ENCODE measurements at places on chromosomes 4 and X. TPM values are rescaled to one million over a fixed set of nuclear protein-coding genes. Genes with fewer than 3 reads are reported as not detected.
A peak's percentile ranks its signal among the peaks of the same experiment; 100 is the strongest.

- DNase-seq: peak; percentile 46
Measured at GRCh38 chr4:177308847-177309521, 690 bp upstream of the NEIL3 start.

The DNAAF6 gene
- not detected for total RNA-seq

GRCh38 chr4:124685851-124686250, 26.7 kb downstream of the ANKRD50 start:
- no peak for DNase-seq

The NPY1R gene
- not detected for total RNA-seq

The ARFIP1 gene
- total RNA-seq: 3.0 TPM

DNA sequence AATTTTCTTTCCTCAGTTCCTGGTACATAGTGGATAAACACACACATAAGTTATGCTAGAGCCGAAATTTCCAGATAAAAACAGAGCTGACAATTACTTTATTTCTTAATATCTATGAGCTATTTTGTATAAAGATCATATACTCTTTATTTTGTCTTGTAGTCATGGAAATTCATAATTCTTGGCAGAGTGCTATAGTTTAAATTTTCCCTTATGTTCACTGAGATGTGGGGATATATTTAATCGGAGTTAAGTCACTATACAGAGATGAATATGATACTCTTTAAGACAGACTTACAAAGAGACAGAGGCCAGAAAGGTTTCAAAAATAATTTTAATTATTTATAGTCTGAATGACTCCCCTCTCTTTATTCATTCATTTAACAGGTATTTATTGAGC, 89.7 kb downstream of the PPEF1 start:
- no peak for DNase-seq

The TASL gene
- total RNA-seq: 0.75 TPM
